ENCODE measurements at places on chromosomes 4 and X.
A peak's percentile ranks its signal among the peaks of the same experiment; 100 is the strongest.

- no peak for DNase-seq
Measured at GRCh38 chrX:76538860-76539259, 111.3 kb downstream of the MAGEE1 start.

DNA sequence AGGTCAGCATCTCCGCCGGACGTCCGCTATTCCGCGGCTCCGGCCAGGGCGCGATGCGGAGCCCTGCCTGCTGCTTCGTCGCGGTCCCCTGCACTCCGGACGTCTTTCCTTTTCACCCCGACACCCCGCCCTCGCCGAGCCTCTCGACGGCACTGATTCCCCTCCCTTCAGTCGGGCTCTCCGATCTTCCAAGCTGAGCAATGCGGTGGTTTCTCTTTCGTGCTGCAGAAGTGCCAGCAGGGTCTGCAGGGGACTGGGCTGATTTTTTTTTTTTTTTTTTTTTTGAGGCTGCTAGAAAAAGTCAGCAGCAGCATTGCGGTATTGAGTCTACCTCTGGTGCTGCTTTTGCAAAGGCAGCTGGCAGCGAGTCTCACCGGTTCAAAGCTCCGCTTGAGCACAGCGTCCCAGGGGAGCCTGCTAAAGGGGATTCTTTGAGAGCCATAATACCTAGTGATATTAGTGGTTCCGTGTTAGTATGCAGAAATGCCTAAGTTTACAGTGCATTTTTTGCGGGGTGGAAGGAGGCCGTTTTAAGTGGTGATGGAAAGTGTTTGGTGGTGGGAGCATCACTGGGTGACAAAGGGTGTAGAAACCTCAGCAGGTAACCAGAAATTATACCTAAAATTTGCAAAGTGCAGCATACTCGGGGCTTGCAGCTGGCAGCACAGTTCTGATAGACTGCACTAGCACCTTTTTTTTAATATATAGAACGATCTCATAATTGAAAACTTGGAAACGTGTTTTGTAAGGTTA is 969 bp downstream of the STIM2 start:
- peak; percentile 67 for DNase-seq

DNA sequence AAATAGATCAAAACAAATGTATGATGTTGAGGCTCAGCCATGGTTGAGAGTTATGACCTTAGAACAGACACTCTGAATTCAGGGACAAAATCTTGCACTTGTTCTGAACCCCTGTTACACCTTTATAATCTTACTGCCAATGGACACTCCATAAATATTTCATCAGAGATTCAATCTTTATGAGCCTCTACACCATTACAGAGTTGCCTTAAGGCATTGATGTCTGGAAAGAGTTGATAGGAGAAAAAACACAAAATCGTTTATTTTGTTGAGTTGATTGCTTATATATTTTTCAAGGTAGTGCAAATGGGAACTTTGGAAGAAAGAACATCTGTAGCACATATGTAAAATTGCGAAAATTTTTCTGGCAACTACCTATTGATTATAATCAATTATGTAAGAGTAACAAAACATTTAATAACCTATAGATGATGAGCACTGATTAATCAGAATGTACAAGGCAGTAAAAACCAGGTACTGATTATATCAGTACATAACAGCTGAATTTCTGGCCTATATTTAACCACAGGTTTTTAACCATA is 568.5 kb downstream of the FSTL5 start:
- DNase-seq = no peak

- DNase-seq = no peak
Measured at GRCh38 chrX:8579602-8580001, 115.0 kb downstream of the VCX3B start.

- peak; percentile 61 for DNase-seq
Measured at GRCh38 chr4:76199664-76200211, 13.9 kb downstream of the SCARB2 start.

DNA sequence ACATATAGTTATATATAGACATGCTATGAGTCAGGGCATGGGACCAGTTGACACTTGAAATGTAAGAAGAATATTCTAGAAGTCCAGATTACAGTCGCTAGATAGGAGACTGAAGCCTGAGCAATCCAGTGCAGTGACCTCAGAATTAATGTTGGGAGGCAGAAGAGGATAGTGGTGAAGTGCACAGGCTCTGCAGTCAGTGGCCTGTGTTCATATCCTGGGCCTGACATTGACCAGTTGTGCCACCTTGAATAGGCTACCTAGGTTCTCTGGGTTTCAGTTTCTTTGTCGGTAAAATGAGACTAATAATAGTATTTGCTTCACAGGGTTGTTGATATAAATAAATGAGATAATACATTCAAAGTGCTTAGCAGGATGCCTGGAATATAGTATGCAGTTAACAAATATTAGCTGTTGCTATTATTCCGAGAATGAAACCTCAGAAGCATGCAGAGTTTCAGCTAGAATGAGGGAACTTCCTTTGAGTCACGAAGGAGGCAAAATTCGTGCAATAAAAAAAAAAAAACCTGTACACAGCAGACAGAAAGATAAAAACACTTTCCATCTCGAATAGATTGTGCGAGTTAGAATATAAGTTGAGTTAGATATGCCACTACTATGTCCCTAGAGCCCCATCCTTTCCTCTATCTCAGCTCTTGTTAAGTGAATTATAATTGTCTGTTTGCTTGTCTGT is 4.0 kb upstream of the SH2D1A start:
- DNase-seq = no peak

DNA sequence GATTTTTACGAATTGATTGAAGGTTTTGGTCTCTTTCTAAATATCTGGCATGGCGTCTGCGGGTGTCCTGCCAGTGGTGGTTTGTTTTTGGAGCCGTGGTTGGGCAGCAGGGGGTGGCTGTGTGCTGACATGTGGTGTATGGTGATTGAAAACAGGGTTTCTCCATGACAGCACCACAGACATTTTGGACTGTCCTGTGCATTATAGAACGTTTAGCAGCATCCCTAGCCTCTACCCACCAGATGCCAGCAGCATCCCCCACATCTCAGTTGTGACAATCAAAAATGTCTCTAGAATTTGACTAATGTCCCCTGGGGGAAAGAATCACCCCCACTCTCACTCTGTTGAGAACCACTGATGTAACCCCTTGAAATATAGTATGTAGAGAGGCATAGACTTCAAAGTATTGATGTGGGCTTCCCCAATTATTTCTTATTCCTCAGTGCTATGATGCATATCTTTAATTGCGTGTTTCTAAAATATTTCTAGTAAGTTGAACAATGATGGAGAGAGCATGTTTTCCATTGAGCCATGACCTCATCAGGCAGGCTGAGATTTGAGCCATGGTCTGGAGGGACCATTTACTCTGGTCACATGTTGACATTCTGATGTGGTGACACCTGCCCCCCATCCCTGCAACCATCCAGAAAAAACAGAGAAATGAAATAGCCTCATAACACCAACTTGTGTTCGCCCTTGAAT is 77.4 kb upstream of the MID1 start:
- no peak for DNase-seq

- DNase-seq = no peak
Measured at GRCh38 chr4:168682898-168683500, 186.1 kb downstream of the PALLD start.

DNA sequence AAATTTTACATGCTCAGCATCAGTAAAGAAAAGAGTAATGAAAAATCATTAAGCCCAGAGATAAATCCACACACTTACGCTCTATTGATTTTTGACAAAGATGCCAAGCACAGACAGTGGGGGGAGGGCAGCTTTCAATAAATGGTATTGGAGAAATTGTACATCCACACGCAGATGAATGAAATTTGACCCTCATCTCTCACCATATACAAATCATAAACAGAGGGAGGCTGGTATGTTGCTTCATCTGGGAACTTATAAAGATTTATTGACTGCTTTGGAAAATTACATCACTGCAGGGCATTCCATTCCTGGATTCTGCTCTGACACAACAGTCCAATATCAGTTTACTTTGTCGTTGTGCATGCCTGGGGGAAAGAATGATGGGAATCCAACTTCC is 58.4 kb upstream of the XAGE1A start:
- DNase-seq = no peak

- DNase-seq = no peak
Measured at GRCh38 chr4:120692964-120693363, 229.6 kb downstream of the PRDM5 start.

DNA sequence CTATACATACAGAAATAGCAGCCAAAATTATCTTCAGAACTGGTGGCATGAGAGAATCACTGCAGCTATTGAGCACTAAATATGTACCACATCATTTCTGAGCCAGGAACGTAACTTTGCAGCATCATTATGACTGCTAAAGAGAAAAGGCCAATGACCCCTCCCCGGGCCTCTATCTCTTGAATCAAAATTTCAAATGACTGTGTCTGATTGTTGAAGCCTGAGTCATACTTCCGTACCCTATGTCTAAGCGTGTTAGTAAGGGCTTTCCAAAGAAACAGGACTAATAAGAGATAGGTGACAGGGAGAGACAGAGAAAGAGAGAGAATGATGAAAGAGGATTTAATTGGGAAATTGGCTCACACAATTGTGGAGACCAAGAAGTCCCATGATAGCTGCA is 445.5 kb upstream of the SPANXN1 start:
- no peak for DNase-seq

DNA sequence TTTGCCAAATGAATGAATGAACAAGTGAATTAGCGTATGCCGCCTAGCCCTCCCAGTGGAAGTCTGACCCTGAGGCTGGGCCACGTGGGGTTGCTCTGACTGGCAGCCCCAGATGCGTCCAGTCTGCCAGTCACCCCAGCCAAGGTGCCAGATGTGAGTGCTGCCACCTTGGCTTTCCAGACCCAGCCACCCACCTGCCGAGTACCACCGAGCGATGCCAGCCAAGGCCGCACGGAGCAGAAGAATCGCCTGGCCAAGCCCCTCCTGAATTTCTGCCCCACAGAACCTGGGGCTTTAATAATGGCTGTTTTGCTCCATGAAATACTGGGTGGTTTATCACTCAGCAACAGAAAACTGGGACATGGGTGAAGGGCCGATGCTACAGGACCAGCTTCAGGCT is 59.3 kb downstream of the ADRA2C start:
- DNase-seq = no peak
